NCI-H2171 (cell line): ENCODE measurements at places on chromosomes 13 and 19.

DNA sequence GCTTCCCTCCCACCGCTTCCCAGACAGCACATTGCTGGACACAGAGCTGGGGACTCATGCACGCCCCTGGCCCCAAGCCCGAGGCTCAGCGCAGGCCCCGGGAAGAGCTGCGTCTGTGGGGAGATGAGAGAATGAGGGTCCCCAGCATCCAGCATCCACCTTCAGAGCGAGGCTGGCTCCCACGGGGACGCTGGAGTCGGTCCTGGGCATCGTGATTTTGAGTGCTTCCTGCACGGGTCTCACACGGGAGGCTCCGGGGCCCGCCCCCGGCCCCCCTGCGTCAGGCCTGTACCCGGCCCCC is 4.7 kb downstream of the NCLN start:
- DNase-seq: no peak

DNA sequence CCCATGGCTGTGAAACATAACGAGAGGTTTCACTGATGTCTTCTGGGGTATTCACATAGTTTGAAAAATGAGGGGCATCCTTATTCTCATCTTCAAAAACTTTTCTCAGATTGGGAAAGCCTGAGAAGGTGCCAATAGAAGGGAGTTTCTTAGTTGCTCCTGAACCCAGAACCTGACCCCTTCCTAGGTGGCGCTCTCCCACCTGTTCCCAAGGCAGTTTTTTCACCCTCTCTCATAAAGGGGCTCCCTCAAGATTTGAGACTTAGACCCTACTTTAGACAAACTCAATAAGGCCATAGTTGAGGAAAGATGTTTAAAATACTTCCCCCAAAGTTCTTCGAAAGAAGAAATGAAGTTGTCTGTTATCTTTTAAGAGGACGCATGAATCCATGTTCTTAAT is 142.2 kb downstream of the FGF9 start:
- DNase-seq: no peak

- DNase-seq: no peak
Observed at GRCh38 chr13:32754179-32754578, 167.9 kb downstream of the PDS5B start.

GRCh38 chr13:31903111-31903815 is 128.3 kb upstream of the FRY start:
- DNase-seq: no peak

DNA sequence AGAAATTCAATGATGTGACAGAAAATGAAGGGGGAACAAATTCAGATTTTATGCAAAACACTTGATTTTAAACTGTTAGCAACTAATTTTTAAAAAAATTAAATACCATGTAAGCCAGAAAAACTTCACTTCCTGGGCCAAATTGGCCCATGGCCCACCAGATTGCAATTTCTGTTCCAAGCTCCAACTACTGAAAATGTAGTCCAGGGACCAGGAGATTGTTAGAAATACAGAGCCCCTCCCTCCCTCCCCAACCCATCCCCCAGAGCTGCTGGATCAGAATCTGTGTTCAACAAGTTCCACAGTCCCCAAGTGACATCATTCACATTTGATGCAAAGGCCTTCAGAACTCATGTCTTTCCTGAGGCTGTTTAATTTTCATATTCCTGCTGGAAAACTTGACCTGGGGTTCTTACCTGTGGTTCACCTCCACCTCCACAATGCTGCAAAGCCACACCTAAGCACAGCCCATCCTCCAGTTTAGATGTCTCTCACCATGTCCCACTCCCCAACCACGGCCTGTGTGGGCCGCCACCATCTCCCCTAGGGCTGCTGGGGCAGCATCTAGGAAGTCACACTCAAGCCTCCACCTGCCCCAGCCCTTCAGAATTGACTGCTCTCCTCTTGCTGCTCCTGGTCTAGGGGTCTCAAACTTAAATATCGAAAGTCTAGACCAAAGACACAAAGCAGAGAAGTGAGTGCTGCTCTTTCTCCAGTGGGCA is 482.0 kb downstream of the UQCRFS1 start:
- no peak for DNase-seq

DNA sequence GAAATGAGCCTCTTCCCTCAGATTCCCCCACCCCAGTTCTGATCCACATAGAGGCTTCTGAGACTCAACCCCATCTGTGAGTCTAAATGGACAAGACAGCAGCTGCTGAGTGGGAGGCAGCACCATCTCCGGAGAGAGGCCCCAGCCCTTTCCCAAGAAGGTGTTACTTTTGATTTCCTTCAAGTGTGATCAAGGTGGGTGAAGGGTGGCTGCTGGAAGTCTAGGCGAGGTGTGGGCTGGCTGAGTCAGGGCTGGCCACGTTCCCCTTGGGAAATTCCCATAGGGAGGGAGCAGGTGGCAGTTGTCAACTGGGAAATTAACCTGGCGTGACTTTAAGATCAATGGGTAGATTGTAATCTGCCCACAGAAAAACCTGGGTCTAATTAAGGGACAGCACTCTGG is 148.0 kb downstream of the FOXO1 start:
- peak; percentile 6 for DNase-seq

DNA sequence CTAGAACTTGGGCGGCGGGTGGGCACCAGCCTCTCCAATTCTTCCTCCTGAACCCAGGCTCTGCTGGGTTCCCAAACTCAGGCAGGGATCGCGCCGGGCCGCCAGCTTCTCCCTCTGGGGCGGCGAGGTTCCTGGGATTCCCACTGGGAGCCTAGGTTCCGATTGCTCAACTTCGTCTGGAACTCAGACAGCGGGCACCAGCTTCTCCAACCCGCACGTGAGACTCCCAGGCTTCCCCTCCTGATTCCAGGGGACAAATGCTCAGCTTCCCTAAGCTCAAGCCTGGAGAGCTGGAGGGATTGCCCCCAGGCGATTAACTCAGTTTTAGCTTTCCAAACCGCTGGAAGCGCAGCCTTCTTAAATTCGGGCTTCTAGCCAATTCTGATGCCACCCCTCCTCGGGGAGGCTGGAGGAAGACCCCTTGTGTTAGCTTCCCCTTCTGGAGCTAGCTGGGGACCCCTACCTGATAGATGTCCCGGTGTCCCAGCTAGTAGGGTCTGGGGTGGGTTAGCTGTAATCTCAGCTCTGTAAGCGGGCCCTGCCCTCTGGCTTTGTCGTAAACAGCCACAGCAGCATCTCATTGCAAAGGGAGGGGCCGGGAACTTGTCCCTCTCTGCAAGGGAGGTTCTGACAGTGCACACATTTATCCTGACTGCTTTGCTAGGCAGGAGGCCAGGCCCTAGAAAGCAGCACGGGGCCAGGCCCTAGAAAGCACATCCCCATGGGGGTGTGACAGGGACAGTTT is 671 bp downstream of the MCOLN1 start:
- DNase-seq: no peak

DNA sequence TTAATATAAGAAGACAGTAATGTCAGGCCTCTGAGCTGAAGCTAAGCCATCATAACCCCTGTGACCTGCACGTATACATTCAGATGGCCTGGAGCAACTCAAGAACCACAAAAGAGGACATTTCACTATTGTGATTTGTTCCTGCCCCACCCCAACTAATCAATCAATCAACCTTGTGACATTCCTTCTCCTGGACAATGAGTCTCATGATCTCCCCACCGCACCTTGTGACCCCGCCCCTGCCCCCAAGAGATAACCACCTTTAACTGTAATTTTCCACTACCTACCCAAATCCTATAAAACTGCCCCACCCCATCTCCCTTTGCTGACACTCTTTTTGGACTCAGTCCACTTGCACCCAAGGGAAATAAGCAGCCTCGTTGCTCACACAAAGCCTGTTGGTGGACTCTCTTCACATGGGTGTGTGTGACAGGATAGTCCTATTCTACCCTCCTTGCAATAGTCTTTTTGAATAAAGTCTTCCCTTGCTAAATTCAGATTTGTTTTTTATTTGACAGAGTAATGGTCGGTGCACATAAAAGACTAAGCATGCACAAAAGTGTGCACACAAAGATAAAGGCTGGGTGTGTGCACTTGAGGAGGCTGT is 14.0 kb downstream of the CD70 start:
- DNase-seq: no peak

DNA sequence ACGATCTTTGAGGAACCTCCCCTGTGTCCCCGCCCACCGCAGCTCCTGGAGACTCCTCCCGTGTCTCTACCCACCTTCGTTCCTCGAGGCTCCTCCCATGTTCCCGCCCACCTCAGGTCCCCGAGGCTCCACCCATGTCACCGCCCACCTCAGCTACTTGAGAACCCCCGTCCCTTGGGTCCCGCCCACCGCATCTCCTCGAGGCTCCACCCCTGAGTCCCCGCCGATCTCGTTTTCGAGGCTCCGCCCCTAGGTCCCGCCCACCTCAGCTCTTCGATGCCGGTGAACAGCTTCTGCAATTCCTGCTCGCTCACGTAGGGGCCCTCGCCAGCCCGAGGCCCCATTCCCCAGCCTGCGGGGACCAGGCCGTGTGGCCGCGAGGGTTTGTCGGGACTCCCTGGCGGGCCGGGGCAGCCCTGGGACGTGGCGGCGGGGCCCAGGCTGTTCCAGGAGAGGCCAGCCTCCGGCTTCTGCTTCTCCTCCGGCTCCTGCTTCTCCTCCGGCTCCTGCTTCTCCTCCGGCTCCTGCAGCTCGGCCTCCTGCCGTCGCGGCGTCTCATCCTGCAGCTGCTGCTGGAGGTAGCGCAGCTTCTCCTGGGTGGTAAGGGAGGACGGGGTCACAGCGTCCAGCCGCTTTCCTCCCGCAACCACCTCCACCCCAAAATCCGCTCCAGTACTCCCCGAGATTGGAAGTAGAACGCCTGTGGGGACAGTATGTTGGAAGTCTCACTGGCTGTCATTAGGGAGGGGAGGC is 16.7 kb downstream of the TSKS start:
- no peak for DNase-seq

DNA sequence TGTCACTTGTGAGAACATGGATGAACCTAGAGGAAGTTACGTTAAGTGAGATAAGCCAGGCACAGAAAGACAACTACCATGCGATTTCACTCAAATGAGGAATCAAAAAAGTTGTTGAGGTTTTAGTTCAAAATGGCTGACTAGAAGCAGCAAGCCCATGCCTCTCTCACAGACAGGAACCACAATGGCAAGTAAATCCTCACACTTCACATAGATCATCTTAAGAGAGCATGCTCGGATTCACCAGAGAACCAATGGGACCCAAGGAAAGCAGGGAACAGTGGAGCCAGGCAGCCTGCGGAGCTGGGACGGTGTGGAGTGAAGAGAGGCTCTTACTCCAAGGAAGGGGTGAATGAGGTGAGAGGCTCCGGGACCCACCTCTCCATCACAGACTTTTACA is 581.0 kb downstream of the UQCRFS1 start:
- no peak for DNase-seq

GRCh38 chr13:66895780-66896179 is 334.4 kb downstream of the PCDH9 start:
- DNase-seq: no peak

- no peak for DNase-seq
Observed at GRCh38 chr13:108342369-108343289, 73.1 kb downstream of the TNFSF13B start.

DNA sequence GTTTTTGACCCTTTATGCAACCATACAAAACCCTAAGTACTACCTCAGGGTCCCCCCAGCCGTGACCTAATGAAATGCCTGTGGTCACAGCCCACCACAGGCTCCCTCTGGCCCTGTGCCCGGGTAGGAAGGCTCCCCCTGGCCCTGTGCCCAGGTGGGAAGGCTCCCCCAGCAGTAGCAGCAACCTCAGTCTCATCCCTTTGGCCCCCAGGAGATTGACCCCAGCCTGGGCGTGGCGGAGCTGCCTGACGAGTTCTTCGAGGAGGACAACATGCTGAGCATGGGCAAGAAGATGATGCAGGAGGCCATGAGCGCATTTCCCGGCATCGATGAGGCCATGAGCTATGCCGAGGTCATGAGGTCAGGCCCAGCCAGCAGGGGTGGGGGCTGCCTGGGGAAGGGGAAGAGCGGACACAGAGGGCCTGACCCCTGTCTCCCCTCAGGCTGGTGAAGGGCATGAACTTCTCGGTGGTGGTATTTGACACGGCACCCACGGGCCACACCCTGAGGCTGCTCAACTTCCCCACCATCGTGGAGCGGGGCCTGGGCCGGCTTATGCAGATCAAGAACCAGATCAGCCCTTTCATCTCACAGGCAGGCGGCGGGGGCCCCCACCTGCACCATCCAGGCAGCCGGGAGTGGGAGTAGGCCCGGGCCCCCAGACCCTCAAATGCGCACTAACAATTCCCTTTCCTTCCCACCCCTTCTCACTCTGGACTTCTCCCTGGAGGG is 6.3 kb upstream of the BEST2 start:
- DNase-seq: no peak

DNA sequence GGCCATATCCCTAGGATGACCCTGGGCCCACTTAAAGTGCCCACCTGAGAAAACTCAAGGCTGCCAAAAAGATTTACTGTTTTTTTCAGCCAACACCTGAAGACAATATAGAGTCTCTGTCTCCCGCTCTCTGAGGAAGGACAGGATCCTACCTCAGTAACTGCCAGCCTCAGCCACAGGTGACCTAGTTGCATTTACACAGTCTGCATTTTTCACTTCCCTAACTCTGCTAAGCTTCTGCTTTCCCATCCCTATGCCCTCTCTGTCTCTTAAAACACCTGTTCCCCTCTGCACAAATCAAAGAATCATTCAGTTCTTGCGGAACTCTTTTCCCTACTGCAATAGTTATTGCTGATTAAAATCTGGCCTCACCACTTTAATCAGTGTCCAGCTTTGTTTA is 609.5 kb downstream of the UQCRFS1 start:
- no peak for DNase-seq

- no peak for DNase-seq
Observed at GRCh38 chr19:16281743-16282142, 42.9 kb upstream of the KLF2 start.
